ENCODE measurements at places on chromosomes 12 and 14.

DNA sequence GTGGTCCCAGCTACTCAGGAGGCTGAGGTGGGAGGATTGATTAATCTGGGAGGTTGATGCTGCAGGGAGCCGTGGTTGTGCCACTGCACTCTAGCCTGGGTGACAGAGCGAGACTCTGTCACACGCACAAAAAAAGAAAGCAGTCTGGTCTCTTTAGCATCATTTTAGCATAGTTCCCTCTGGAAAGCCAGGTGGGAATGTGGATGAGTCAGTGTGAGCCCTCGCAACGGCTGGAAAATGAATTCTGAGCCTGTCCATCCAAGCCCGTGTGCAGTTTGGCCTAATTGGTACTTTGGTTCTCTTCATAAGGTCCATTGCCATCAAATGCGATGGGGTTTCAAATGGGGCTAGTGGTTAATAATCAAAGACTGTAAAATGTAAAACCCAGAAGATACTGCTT lies 2.4 kb downstream of the MYL2 start:
- peak; percentile 73 for DNase-seq

- DNase-seq = no peak
These were observed 47.5 kb downstream of the NOS1 start for GRCh38 chr12:117313926-117314325.

DNA sequence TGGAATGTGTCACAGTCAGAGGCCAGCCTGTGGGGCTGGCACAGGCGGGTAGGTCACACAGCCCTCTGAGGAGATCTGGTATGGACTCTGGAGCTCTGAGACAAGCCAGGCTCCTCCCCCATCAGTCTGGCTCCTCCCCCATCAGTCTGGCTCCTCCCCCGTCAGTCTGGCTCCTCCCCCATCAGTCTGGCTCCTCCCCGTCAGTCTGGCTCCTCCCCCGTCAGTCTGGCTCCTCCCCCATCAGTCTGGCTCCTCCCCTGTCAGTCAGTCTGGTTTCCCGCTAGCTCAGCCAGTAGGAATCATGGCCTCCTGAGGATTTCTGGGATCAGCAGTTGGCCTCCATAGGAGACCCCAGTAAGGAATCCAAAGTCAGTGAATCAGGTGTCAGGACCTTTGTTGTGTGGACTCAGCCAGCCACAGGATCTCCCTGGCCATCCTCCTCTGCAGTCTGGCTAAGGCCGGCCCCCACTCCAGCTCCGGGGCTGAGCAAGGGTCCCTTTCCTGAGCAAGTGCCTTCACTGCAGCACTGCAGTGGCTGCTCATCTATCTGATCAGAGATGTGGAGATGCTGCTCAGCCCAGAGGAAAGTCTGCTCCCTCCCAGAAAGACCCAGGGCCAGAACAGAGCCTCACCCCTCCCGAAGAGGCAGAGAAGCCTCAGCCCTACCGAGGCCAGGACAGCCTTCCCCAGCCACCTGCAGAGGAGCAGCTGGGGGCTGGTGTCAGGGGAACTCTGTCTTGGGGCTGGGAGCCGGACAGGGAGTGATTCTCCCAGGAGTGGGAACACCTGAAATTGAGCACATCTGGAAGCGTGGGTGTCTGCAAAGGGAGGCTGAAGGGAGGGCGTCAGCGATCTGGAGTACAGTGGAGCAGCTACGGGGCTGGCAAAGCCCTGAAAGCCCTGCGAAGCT lies 35.7 kb downstream of the IQSEC3 start:
- no peak for DNase-seq

DNA sequence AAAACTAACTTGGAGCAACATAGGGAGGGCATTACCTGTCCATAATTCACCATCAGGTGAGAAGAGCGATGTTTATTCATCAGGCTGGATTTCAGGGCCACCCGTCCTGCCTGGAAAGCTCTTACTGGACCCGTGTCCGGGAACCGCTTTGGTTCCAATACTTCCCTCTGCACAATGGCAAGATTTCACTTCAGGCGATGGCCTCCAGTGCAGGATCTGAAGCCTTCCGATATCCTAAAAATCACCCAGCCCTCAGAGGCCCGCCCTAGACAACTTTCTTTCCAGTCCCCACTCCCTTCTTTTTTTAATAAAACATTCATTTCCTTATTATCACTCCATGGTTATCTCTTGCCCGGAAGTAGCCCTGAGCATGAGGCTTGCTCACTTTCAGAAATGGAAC lies 92.5 kb downstream of the BCL11B start:
- DNase-seq = no peak

GRCh38 chr14:83816761-83817160 lies 1713.2 kb upstream of the FLRT2 start:
- peak; percentile 20 for DNase-seq
